ENCODE measurements at places on chromosomes 12 and 14. TPM values are rescaled to one million over a fixed set of nuclear protein-coding genes. Genes with fewer than 3 reads are reported as not detected.
A peak's percentile ranks its signal among the peaks of the same experiment; 100 is the strongest.

GRCh38 chr12:14554281-14555007 is 13.2 kb downstream of the PLBD1 start:
- DNase-seq: peak; percentile 63

TEX52 gene
- polyA plus RNA-seq: not detected

DNA sequence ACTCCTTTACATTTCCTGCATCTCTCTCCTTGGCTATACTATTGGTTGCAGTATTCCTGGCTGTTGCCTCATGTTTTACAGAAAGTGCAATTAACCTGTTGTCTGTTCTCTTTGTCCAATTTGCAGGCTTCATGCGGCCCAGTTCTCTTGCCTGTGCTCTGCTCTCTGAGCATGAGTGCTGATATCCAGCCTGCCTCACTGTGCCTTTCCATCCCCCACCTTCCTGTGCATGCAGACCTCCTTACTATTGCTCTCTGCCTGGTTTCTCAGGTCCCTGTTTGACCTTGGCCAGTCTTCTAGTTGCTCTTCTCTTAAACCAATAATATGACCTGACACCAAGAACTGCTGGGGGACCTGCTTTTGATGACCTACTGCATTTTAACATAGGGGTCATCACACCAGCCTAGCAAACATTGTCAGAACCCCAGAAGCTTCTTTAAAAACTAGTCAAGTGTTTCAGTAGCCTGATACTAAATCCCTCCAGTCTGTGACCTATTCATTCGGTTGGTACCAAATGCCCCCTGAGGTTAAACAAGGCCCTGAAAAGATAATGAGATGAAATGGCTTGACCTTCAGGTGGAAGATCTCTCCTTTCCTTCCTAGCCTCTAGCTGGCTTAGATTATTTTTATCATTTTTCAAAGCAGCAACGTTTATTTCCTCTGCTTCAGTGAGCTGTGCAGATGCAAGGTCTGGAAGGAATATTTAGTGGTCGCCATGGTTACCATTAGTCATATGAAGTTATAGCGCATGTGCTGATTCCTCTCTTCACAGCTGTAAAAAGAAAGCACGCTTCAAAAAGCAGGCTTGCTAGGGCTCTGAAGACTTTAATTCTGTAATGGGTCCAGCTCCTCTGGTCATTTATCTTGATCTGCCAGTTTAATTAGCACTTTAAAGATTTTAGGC is 216.5 kb downstream of the PHLDA1 start:
- peak; percentile 84 for DNase-seq

- DNase-seq: no peak
Measured at GRCh38 chr14:50222055-50222613, 9.2 kb downstream of the SOS2 start.
